ENCODE measurements at places on chromosomes 12 and 14.

DNA sequence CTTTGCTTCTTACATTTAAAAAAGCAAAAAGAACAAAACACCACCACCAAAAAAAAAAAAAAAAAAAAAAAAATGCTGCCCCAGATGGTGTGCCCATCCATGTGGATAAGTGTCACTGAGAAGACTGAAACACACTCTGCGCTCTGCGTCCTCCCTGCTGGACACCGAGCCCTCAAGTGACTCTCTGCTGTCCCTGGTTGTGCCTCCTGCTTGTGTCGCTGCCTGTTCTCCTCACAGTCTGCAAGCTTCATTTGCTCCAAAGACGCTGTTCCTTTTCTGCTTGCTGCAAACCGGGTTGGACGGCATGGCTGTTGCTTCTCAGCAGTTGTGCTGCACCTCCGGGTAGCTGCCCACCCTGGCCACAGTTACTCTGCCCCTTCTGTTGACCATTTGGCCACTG, 276.2 kb upstream of the ATP2B1 start:
- DNase-seq: no peak

DNA sequence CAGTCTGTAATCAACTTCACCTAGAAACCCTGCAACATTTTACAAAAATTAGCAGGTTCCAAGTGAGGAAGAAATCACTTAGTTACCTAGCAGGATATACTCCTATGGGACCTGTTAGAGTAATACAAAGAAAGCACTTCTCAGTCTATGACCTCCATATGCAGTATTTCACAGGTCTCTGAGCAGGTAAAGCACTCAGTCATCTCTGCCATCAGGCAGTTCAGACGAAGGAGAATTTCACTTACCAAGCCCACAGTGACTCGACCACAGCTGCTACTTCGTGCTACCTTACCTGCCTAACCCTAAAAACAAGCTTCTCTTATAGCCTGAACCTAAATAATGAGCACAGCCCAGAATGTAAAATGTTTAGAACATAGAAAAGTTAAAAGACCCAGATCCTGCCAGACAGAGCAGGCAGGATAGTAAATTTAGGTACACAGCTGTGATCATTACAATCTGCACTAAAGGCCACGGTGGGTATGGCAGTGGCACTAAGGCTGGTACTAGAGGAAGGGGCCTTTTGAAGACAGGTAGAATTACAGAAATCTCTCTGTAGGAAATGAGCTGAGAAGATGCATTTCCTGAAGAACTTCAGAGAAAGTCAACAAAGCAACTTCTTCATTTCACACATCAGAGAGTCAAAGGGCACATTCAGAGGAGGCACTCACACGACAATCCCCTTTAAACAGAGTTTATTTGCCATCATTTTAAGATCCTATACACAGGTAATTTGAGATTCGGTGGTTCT, 35.7 kb downstream of the DCAF5 start:
- no peak for DNase-seq

- no peak for DNase-seq
Observed at GRCh38 chr12:105431537-105432100, 101.1 kb downstream of the C12orf75 start.

GRCh38 chr12:86959766-86960458, 703.7 kb upstream of the MGAT4C start:
- DNase-seq: no peak

DNA sequence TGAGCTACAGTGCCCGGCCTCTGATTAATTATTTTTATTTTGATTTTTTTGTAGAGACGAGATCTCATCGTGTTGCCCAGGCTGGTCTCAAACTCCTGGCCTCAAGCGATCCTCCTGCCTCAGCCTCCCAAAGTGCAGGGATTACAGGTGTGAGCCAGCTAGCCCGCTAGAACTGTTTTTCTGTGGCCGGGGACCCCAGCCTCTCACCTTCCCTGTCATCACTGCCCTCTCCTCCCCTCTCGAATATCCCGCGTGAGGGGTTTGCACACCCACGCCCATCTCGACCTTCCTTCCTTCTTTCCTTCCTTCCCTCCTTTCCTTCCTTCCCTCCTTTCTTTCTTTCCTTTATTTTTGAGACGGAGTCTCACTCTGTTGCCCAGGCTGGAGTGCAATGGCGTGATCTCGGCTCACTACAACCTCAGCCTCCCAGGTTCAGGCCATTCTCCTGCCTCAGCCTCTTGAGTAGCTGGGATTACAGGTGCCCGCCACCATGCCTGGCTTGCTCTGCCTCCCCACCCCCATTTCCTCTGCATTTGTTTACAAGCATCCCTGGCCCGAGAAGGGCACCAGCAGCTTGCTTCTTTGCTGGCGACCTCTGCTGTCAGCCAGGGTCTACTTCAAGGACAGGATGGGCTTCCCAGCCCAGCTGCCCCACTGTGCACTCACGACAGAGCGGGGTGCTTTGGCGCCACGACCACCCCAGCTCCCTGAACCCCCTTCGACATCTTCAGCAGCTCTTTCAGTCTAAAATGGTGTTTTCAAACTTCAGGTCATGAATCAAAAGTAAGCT, 4.3 kb upstream of the TRAF3 start:
- no peak for DNase-seq

- no peak for DNase-seq
Observed at GRCh38 chr12:101891462-101891971, 14.1 kb downstream of the DRAM1 start.

DNA sequence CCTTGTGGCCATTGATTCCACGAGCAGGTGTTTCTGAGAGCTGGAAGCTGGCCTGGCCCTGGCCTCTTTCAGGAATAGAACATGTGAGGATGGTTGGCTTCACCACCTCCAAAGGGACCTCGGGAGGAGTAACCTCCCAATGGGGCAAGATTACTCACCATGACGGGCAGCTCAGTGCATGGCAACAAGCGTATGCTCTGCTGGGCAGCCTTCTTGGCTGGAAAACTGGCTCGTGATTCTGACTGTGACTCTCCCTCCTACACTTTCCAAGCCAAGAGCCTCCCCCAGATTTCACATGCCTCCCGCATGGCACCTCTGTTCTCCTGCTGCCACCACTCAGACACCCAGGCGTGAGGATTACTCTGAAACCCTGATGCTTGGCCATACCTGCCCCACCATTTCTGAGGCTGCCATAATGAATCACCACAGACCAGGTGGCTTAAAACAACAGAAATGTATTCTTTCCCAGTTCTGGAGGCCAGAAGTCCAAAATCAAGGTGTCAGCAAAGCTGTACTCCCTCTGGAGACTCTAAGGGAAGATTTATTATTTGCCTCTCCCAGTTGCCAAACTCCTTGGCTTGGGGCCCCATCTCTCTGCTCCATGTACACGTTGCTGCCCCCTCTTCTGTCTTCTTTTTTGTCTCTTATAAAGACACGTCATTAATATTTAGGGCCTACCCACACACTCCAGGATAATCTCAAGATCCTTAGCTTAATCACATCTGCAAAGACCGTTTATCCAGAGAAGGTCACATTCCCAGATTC, 215.9 kb downstream of the CHST11 start:
- DNase-seq: no peak

GRCh38 chr12:97452839-97453238, 9.8 kb upstream of the RMST start:
- DNase-seq: no peak

GRCh38 chr12:54009171-54010052, 627 bp downstream of the HOXC8 start:
- DNase-seq: no peak

- no peak for DNase-seq
Observed at GRCh38 chr14:91169951-91170350, 56.1 kb downstream of the DGLUCY start.

GRCh38 chr12:49959685-49960473, 1.8 kb upstream of the AQP5 start:
- no peak for DNase-seq

- no peak for DNase-seq
Observed at GRCh38 chr12:1584326-1584725, 10.1 kb downstream of the FBXL14 start.

DNA sequence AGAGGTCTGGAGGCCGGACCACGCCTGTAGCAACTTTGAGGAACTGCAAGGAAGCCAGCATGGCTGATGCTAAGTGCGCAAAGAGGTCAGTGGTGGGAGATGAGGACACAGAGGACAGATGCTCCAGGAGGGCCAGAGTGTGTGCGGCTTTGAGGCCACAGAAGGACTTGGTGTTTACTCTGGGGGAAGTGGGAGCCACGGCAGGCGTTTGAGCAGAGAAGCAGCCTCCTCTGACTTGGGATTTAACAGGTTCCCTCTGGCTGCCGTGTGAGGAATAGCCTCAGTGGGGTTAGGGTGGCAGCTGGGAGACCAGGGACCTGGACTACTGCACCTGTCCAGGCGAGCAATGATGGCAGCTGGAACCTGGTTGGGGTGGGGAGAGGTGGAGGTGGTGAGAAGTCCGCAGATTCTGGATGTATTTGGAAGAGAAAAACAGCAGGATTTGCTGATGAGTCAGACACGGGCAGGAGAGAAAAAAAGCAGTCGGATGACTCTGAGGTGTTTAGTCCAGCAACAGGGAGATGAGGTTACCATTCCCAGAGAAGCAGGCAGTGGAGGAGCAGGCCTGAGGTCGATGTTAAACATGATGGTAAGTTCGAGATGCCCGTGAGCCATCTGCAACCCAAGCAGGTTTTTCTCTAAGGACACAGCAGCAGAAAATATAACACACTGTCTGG, 143.5 kb downstream of the SCARB1 start:
- DNase-seq: no peak

GRCh38 chr12:69583203-69583602, 2.1 kb upstream of the CCT2 start:
- DNase-seq: no peak

GRCh38 chr14:72904840-72905561, 11.1 kb upstream of the DPF3 start:
- DNase-seq: peak; percentile 26

GRCh38 chr14:61406675-61407074, 85.3 kb downstream of the PRKCH start:
- DNase-seq: peak; percentile 27

DNA sequence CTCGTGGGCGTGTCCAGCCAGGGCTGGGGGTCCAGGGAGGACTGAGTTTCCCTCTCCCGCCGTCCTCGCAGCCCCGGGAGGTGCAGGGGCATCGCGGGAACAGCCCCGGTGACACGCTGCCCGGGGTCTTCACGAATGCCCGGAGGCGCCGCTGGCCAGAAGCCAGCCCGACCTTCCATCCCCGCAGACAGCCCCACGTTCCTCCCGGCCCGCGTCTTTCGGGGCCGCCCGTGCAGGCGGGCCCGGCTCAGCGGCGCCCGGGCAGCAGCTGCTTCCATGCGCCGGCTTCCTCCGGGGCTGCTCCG, 827 bp upstream of the TEDC1 start:
- no peak for DNase-seq

DNA sequence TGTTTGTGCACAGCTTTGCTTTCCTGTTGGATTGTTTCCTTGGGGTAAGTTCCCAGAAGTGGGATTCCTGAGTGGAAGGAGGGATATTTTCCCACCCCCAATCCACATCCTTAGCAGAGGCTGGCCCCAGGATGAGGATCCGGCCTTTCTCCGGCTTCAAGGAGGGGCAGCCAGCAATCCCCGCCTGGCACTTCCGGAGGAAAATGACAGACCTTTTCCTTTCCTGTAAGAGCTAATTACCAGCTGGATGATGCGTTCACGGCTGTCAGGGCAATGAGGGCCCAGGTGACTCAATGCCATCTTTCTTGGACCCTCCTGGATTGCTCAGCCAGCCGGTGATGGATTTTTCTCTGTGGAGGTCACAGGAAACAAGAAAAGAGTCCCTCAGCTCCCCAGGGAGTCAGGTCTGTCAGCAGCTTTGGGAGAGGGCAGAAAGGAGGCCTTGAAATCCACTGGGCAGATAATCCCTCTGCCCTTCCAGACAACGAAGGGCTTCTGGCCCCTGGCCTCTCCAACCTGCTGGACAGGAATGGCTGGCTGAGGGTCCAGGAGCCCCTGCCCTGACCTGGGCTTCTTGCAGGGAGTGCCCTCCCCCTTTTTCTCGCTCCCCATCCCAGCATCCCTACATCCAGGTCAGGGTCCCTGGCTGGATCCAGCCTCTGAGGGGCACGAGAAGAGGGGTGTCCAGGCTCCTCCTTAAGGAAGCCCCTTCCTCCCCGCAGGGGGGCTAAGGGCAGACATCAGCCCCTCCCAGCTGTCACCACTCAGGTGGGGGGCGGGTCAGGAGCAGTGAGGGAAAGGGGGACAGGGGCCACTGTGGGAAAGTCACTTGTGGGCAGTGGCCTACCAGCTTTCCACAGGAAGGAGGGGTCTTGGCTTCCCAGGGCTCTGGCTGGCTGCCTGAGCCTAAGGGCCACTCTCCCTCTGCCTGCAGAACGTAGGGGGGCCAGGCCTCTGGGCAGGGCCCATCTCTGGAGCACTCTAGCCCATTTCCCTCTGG, 16.1 kb upstream of the CCDC85C start:
- DNase-seq: no peak

GRCh38 chr12:7197841-7198240, 8.4 kb downstream of the PEX5 start:
- DNase-seq: no peak

GRCh38 chr12:130162267-130162666, at the start of gene FZD10:
FZD10 (plus strand) TSS chr12:130162464; CDS start chr12:130162943, 479 bp downstream.
- DNase-seq: peak; percentile 15
